ENCODE measurements at places on chromosomes 3 and 15. TPM values are rescaled to one million over a fixed set of nuclear protein-coding genes. Genes with fewer than 3 reads are reported as not detected.

SLC24A5 gene
- total RNA-seq = not detected

GRCh38 chr3:129794311-129795185 lies 99.0 kb downstream of the TMCC1 start:
- DNase-seq = peak; percentile 65
- no peak overlapping the region for H3K4me3 ChIP-seq
- no peaks in the 10 kb centered on the region for H3K36me3 ChIP-seq
- no peak overlapping the region for H3K27ac ChIP-seq
- H3K4me1 ChIP-seq = peaks cover 25% of the 10 kb centered on the region

GRCh38 chr15:29457729-29458128 lies 188.1 kb upstream of the NSMCE3 start:
- H3K27me3 ChIP-seq = no peaks in the 10 kb centered on the region

MYEF2 gene
- total RNA-seq = 8.6 TPM

- no peak overlapping the region for H3K4me3 ChIP-seq
- H3K27ac ChIP-seq = no peak overlapping the region
- no peaks in the 10 kb centered on the region for H3K27me3 ChIP-seq
- H3K36me3 ChIP-seq = no peaks in the 10 kb centered on the region
These were observed 806.6 kb upstream of the LMCD1 start for GRCh38 chr3:7695049-7695448.

- H3K27ac ChIP-seq = no peak overlapping the region
- peaks cover 9% of the 10 kb centered on the region for H3K4me1 ChIP-seq
- no peaks in the 10 kb centered on the region for H3K27me3 ChIP-seq
- H3K36me3 ChIP-seq = no peaks in the 10 kb centered on the region
These were observed 10.0 kb upstream of the PAQR5 start for GRCh38 chr15:69288531-69289341.

DNA sequence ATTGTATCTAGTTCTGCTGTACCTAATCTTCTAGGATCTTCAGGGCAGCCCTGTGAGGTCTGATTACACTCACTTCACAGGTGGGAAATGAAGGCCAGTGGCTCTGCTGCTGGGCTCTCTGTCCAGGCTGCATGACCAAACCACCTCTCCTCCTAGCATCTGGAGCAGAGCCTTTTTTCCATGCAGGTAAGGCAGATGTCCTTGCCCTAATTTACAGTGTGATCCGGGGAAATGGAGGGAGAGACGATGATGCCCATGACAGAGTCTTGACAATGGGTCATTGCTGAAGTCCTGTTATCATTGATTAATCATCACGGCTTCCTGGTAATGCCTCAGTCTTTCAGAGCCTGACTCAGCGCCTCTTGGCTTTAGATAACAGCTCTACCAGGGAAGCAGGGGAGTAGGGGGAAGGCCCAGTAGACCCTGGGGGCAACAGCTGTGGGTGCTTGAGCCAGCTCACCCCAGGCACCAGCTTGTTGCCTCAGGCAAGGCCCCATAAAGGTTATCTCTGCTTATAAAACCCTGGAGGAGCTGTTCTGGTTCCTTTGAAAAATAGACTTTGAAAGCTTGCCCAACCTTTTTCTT lies 153.4 kb downstream of the GABRG3 start:
- no peak for DNase-seq
- no peaks in the 10 kb centered on the region for H3K27me3 ChIP-seq

- no peaks in the 10 kb centered on the region for H3K27me3 ChIP-seq
- H3K27ac ChIP-seq = peak overlapping the region; percentile 96
- peak; percentile 58 for DNase-seq
- peaks cover 10% of the 10 kb centered on the region for H3K4me1 ChIP-seq
These were observed 71.1 kb upstream of the XCR1 start for GRCh38 chr3:46098319-46098761.

DNA sequence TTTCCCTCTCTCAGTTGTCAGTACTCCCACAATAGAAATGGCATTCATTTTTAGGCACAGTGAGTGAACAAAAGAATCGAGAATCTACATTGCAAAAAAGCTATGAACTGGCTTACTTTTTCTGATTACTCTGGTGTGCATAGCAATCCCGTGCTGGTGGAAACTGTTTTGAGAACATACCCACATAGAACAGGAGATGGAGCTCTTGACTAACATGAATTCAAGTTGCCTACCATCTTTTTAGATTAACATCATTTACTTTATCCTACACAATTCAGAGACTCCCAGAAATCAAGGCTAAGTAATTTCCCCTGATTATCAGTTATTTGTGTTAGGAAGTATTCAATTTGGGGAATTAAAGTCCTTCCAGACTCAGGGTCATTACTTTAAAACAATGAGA lies 326.6 kb downstream of the ARPP21 start:
- no peak overlapping the region for H3K4me3 ChIP-seq
- no peak overlapping the region for H3K27ac ChIP-seq
- H3K36me3 ChIP-seq = no peaks in the 10 kb centered on the region
- no peak for DNase-seq
- H3K4me1 ChIP-seq = no peaks in the 10 kb centered on the region

DNA sequence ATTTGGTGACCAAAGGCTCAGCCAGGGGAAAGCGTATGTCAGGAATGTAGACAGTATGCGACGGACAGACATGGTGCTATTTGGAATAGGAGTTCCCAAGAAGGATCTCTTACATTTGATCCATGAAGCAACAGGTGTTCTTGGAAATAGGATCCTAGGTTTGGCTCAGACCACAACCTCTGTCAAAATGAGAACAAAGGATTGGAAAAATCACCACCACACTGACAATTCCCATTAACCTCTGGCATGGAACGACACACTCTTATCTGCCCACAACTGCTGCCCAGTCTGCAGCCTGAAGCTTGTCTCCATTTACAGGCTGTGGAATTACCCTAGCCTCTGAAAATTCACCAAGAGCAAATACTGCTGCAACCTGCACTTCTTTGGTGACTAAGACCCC lies 33.6 kb upstream of the LRRN1 start:
- H3K27ac ChIP-seq = no peak overlapping the region
- DNase-seq = no peak
- H3K27me3 ChIP-seq = no peaks in the 10 kb centered on the region

DNA sequence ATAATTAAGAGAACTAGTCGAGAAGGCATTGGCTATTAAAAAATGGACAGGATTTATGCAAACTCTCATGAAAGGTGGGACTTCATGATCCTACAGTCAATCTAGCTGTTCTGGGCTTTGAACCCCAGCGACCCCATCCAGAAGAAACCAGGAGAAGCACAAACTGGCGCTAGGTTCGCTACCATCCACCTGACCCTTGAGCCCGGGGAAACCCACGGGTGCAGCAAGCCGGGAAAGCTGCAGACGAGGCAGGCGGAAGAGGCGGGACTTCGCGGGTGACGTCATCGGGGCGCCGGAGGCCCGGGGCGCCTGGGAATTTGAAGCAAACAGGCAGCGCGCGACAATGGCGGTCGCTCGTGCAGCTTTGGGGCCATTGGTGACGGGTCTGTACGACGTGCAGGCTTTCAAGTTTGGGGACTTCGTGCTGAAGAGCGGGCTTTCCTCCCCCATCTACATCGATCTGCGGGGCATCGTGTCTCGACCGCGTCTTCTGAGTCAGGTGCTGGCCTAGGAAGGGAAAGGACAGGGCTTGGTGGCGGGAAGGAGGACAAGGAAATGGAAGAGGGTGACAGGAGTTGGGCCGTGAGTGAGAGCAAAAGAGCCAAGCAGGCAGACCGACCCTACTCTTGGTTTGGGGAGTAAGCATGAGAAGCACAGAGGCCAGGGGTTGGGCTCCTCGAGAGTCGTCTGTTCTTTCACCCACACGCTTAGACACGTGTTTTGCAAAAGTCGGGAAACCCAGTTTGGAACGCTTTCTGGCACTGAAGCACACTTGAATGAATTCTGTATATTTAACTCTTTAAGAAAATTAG lies at the start of gene UMPS:
Gene UMPS, plus strand, starts transcription at position 324 of the 812 bp plus-strand sequence. Its CDS starts 20 bp downstream, at position 344.
- peak within 1 kb of the TSS; percentile 68 for H3K27ac ChIP-seq
- peaks cover 15% of the 10 kb centered on the region for H3K36me3 ChIP-seq
- H3K4me3 ChIP-seq = peak within 1 kb of the TSS; percentile 64

DNA sequence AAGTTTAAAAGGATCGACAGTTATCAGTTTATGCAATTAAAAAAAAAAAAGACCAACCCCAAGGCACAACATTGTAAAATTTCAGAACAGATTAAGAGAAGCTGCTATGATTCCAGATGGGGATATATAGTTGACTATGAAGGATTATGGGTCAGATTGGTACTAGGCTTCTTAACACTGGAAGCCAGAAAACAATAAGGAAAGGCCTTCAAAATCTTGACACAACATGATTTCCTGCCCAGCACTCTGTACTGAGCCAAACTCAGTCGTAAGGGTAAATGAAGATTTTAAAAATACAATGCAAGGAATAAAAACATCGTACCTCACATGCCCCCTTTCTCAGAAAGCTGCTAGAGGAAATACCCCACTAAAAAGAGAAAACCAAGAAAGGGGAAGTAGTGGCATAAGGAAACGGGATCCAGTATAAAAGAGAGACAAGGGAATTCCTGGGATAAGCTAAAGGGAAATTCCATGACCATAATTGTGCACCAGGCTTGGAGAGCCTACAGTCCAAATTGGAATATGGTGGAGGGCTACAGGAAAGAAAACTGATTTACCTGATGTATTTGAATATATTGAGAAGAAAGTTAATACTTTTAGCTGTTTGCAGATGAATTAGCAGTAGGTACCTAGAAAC lies 27.9 kb downstream of the PIAS1 start:
- DNase-seq = no peak
- no peaks in the 10 kb centered on the region for H3K27me3 ChIP-seq
- peaks cover 9% of the 10 kb centered on the region for H3K36me3 ChIP-seq
- H3K4me1 ChIP-seq = peaks cover 79% of the 10 kb centered on the region

- no peak for DNase-seq
- H3K27me3 ChIP-seq = peaks cover 14% of the 10 kb centered on the region
- no peak overlapping the region for H3K27ac ChIP-seq
These were observed 8.2 kb upstream of the EPHB3 start for GRCh38 chr3:184553385-184553784.

PRR20G gene
- not detected for total RNA-seq

DNA sequence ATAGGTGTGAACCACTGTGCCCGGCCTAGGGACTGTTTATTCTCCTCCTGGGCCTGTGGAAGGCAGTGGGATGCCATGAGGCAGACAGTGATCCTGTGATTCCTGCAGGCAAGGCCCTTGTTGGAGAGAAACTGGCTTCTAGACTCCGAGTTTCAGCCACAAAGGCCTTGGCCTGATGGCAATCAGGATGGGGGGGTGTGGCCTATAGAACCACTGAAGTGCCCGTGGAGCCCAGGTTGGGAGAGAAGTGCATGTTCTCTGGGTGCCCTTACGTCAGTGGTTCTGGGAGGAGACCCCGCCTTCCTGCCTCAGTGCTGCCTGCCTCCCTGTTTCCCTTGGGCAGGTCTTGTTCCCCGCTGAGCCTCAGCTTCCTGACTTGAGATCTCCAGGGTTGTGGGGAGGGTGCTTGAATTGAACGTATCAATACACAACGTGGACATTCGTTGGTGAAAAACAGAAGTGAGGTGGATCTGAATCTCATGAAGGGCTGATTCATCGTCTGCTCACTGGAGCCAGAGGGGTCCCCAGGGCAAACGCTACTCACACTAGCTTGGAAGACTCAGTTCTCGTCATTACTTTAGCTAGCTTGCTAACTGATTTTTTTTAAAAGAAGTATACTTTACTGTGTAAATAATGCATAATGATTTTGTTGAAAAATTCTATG lies 31.8 kb downstream of the IRAK2 start:
- no peaks in the 10 kb centered on the region for H3K36me3 ChIP-seq
- H3K4me1 ChIP-seq = peaks cover 57% of the 10 kb centered on the region
- DNase-seq = no peak

DNA sequence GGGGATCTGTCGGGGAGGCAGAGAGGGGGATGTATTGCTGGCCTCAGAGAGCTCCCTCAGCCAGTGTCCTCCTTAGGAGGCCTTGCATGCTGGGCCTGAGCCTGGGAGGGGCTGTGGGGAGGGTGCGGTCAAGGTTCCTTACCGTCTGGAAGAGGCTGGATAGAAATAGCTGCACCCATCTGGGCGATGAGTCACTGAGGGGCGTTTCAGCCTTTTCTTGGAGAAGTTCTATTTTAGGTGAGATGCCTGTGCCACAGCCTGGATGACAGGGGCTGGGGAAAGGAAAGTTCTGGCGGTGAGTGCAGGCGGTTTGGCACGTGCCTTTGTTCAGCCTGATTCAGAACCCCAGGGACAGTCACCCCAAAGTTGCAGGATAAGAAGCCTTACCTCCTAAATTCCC lies 35.7 kb upstream of the APEH start:
- H3K4me3 ChIP-seq = no peak overlapping the region
- no peak for DNase-seq
- no peaks in the 10 kb centered on the region for H3K27me3 ChIP-seq
- no peak overlapping the region for H3K27ac ChIP-seq
- no peaks in the 10 kb centered on the region for H3K36me3 ChIP-seq
- H3K4me1 ChIP-seq = no peaks in the 10 kb centered on the region

DNA sequence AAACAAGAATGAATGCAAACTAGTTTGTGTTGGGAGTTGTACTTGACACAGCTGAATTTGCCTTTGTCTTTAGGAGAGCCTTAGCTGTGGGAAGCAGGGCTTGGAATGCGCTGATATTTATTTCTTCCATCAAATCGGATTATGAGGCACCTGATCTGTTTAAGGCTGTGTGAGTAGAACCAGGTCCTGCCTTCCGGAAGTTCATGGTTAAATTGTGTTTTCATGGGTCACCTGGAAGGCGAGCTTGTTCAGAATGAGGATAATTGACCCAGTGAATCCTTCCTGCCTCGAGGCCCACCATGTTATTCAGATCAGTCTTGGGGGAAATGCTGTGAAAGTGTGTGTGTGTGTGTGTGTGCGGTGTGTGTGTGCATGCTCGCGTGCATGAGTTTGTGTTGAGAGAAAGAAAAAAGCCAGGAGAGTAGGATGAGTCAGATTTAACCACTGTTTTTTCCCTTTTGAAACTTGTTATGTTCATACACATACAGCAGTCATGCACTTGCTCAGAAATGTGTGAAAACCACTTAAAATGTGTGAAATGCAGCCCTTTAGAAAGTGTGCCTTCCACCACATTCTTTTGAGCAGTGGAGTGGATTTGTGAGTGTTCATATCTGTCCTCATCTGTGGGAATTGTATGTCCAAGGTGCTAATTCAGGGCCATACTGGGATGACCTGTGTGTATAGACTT lies 36.7 kb downstream of the SMAD3 start:
- no peak overlapping the region for H3K4me3 ChIP-seq
- no peak overlapping the region for H3K27ac ChIP-seq
- no peaks in the 10 kb centered on the region for H3K27me3 ChIP-seq
- H3K36me3 ChIP-seq = no peaks in the 10 kb centered on the region
- DNase-seq = no peak
- H3K4me1 ChIP-seq = peaks cover 84% of the 10 kb centered on the region

FAH gene
- total RNA-seq = 16.8 TPM

- no peak overlapping the region for H3K27ac ChIP-seq
- no peaks in the 10 kb centered on the region for H3K36me3 ChIP-seq
- H3K27me3 ChIP-seq = no peaks in the 10 kb centered on the region
- DNase-seq = no peak
These were observed 51.2 kb downstream of the HACD2 start for GRCh38 chr3:123533554-123534159.

GRCh38 chr3:14898929-14899328 lies 48.5 kb upstream of the NR2C2 start:
- H3K4me1 ChIP-seq = no peaks in the 10 kb centered on the region
- H3K36me3 ChIP-seq = no peaks in the 10 kb centered on the region
- H3K4me3 ChIP-seq = no peak overlapping the region
- no peaks in the 10 kb centered on the region for H3K27me3 ChIP-seq

DNA sequence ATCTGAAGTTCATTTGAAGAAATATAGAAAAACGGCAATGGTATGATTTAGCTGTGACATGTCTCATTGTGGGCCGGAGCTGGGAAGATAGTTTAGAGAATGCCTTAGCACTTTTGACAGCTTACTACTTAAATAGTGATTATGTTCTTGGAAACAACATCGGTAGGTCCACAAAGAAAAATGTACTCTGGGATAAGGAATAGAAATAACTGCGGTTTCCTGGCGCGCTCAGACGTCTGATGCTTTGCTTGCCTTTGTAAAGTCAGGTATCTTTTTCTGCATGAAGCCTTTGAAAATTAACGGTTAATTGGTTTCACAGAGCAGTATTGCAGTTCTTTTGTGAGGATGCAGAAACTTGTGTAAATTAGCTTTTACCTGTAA lies 1.4 kb downstream of the USP3 start:
- no peaks in the 10 kb centered on the region for H3K36me3 ChIP-seq
- no peaks in the 10 kb centered on the region for H3K27me3 ChIP-seq
- peaks cover 3% of the 10 kb centered on the region for H3K4me1 ChIP-seq
